HuH-7.5 (cell line): ENCODE measurements at places on chromosomes 4 and X.

- no peak for DNase-seq
Measured at GRCh38 chrX:85590638-85591037, 211.2 kb upstream of the POF1B start.

DNA sequence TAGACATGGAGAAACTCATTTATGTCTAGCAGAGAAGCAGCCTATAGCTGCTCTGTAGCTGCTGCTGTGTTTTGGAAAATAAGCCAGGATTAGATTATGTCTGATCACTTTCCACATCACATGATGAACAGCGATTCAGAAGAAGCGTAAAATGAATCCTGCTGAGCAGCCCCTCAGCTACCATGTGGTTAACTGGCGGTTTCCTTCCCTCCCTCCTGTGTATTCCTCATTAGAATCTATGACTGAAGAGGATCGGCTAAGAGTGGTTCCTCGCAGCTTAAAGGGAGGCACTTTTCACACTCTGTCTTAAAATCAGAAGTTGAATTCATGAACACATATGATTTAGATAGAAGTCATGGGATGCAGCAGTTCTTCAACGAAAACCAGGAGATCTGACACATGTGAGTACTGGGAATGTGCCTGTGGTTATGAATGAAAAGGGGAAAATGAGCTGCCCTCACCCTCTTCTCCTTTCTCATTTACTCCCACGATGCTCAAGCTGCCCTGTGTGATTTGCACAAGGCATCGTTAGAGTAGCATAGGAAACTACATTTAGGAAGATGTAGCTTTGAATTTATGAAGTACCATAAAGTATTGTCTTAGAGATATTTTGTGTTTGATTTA is at the start of gene PPEF1:
TSS of gene PPEF1 (plus strand) at position 220 of the 624 bp plus-strand sequence. CDS start at position 356, 136 bp downstream.
- DNase-seq = no peak

DNA sequence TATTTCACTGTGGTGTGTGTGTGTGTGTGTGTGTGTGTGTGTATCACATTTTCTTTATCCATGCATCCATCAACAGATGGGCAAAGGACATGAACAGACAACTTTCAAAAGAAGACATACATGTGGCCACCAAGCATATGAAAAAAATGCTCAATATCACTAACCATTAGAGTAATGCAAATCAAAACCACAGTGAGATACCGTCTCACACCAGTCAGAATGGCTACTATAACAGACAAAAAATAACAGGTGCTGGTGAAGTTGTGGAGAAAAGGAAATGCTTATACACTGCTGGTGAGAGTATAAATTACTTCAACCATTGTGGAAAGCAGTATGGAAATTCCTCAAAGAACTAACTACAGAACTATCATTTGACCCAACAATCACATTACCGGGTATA is 83.4 kb downstream of the PALLD start:
- no peak for DNase-seq

- no peak for DNase-seq
Measured at GRCh38 chr4:139014371-139015268, 961 bp upstream of the NOCT start.

DNA sequence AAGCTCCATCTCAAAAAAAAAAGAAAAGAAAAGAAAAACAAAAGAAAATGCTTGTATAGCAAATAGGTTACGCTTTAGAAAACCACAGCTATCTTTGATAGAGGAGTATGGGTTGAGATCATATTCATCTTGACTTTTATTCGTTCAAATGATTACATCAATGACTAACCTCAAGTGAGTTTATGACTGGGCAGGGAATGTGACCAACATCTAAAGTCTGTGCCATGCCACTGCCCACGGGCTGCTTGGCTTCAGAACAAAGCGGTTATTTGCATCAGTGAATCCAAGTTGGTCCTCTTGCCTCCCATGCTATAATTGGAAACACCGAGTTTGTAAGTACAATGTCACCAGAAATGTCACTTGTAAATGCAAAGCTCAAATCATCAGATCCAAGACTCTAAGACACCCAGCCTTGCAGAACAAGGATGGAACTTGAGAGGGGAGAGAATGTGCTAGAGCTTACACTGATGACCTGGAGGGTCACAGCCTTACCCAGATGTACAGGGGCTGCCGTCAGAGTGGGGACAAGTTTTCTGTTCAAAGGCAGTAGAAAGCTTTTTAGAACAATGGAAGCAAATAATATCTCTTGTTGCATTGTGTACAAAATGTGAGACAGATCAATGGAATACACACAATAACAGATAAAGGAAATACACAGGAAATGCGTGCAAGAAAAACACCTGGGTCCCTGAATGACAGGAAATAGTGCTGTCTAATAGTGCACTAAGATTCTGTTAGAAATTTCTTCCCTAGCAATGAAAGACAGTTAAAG is 8.4 kb upstream of the OPN1LW start:
- DNase-seq = no peak

DNA sequence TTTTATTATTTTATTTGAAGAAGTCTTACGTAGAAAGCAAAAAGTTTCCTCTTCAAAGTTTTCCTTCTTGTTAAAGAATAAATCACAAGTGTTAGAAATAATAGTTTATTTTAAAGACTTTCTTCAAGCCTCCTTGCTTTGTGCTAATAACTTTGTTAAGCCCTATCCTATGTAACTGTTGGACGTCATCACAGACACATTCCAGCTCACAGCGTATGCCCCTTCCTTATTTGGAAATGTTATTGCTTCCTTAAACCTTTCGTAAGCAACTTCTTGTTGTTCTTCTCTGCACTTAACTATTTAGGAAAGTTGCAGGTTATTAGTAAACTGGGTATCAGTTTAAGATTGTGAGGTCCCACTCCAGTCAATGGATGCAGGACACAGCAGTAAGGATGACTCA is 7.6 kb upstream of the SRD5A3 start:
- no peak for DNase-seq

- no peak for DNase-seq
Measured at GRCh38 chr4:3384391-3384770, 57.4 kb upstream of the HGFAC start.

GRCh38 chr4:52057196-52057595 is 6.1 kb downstream of the SPATA18 start:
- no peak for DNase-seq

DNA sequence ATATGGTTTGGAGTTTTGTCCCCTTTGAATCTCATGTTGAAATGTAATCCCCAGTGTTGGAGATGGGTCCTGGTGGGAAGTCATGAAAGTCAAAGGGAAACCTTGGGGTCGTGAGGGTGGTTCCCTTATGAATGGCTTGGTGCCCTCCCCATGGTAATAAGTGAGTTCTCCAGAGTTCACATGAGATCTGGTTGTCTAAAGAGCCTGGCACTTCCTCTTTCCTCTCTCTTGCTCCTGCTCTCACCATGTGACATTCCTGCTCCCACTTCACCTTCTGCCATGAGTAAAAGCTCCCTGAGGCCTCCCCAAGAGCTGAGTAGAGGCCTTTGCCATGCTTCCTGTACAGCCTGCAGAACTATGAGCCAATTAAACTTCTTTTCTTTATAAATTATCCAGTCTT is 5.5 kb upstream of the IL15 start:
- no peak for DNase-seq

DNA sequence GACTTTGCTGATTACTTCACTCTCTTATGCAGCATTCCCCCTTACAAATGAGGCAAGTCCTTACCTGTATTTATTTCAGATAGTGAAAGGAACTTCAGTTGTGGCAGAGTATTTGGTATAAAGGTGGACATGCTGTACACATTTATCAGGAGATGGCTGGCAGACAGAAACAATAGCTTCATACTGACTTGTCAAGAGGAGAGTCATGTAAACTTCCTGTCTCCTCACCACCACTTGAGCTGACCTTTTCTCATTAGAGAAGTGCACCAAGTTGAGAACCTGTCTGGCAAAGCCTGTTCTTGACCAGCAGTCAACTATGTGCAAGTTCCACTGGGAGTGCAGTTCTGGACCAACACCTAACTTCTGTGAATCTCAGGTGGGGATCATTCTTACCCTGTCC is 80.8 kb downstream of the LARP1B start:
- no peak for DNase-seq

DNA sequence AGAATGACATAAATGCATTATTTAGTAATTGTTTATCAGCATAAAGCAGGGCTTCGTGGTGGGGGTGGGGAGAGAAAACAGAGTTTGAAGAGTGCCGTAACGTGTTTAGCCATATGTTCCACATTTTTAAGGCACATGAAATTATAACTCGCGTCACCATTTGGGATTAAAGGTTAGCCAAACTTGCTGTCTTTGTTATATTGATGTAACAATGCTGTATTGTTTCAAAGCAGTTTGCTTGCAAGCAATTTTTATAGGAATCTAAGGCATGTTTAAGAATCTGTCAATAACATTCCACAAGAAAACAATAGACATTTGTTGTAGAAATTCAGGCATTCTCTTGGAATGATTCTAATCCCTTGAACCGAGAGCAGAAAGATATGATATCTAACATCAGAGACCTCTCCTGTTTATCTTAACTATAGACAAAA is 78.3 kb downstream of the CLDN22 start:
- DNase-seq = no peak

DNA sequence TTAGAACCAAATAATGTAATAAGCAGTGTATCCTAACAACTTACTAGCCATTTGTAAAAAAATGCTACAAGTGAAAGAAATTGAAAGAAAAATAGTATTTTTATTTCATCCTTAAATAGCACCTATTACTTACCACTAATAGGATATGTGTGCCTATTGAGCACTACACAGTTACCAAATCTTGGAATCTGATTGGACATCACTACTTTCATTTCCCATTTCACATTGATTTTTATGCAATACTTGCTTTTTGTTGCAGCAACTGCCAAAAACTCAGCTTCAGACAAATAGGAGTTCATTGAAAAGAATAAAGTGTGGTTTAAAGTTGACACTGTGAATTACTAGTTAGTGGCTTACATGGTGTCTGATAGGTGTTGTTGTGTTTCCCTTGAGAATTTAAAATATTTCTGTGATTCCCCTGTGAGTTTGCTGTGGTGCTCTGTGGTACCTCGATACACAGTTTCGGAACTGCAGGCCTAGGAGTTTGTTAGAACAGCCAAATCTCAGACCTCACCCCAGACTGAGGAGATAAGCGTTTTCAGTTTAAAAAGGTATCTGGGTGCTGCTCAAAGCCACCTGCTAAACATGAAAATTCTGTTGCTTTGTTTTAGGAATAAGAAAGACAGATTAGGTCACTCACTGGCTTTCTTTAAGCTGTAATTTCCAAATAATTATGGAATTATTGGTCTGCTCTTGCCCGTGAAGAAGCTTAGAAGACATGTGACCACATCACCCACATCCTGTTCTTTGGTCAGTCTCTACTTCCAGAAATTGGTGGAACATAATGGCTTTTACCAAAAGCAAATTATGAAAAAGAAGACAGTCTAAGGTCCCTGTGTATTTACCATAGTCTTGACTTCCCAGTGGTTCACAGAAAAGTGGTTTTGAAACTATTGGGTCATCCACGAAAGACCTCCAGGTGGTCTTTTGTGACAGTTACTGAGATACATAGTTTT is 97.8 kb downstream of the SYTL5 start:
- no peak for DNase-seq

DNA sequence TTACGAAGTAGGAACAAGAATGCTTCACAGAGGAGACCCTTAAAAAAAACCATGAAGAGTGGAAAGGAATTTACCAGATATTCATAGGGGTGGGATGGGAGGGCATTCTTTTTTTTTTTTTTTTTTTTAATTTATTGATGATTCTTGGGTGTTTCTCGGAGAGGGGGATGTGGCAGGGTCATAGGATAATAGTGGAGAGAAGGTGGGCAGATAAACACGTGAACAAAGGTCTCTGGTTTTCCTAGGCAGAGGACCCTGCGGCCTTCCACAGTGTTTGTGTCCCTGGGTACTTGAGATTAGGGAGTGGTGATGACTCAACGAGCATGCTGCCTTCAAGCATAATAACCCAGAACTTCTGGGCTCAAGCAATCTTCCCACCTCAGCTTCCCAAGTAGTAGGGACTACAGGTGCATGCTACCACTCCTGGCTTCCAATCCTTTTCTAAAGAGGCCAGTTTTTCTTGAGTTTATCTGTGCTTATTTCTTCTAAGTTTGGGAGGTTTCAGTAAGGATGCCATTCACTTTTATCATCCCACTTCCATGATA is 65.9 kb upstream of the OGT start:
- DNase-seq = no peak

GRCh38 chr4:7196736-7197135 is 4.4 kb downstream of the SORCS2 start:
- DNase-seq = no peak

DNA sequence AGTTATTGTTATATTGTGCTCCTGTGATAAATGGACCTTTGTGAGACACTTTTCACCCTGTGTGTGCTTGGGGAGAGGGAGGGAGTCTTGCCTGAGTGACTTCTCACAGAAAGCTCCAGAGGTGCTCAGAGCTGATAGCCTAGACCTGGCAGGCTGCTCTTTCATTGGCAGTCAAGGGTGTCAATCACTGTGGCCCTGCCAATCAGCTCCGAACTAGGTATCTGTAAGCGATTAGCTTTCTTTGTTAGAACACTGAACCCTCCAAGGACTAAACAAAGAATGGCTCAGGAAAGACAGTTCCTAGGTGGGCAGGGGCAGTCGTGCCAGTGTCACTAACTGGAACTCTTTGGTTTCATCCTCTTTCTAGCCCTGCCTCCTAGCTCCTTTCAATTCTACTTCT is 2.7 kb upstream of the NALF2 start:
- no peak for DNase-seq

DNA sequence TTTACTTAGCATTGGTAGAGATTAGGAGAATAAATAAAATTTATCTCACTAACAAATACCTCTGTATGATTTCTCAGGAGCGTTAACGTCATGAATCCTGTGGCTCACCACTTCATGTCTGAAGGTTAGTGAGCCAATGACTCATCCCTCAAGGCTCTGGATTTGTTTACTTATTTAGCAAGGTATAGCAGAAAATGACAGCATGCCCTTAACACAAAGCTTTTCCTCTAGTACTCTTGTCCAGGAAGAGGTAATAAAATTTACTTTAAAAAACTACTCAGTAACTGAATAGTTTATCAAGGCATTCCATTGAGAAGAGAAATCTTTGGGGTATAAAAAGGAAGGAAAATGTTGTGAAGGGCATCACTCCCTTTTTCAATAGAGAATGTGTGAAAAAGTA is 823.8 kb downstream of the CCSER1 start:
- no peak for DNase-seq

- DNase-seq = no peak
Measured at GRCh38 chr4:7430368-7430964, 4.3 kb downstream of the PSAPL1 start.
